Cerebellum (tissue), 4 donors: ENCODE measurements at places on chromosomes 2 and 18. TPM values are rescaled to one million over a fixed set of nuclear protein-coding genes. Genes with fewer than 3 reads are reported as not detected.
A peak's percentile ranks its signal among the peaks of the same experiment; 100 is the strongest.

DNA sequence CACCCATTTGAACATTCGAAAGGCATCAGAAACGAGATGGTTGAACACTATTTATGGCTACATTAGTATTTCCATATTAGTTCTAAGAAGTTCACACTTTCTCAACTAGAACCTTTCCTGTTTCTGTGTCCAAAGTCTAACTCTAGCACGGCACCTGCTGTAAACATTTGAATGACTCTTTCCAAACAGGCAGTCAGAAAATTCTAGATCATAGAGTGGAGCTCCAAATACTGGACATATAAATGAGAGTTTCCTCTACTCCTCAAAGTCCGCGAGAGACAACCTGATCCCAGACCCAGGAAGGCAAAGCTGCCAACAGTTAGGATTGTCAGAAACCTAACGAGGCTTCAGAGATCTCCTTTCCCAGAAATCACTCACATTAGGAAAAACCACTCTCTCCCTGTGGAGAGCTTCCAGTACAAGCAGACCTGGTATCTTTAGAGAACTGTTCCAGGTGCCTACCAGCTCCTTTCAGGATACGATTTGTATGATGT is 10.6 kb downstream of the RND3 start:
- DNase-seq = no peak

GRCh38 chr2:182758379-182758778 is 42.3 kb downstream of the DNAJC10 start:
- no peak for DNase-seq

- peak; percentile 73 for DNase-seq
Observed at GRCh38 chr2:31333527-31334183, 80.9 kb downstream of the XDH start.

DNA sequence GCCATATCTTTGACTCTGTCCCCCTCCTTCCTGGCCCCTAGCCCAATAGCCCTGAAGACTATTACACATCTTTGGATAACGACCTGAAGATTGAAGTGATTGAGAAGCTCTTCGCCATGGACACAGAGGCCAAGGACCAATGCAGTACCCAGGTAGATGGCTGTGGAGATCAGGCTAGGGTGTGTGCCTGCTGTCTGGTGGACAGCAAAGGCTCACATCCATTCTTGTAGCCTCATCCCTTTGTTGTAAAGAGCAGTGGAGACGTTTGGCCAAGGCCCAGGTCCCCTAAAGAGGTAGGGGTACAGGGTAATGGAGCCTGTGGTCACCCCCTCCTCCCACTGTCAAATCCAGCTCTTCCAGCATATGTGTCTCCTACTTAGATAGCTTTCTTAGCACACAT is 81.4 kb downstream of the EPAS1 start:
- DNase-seq = no peak

GRCh38 chr2:108637304-108637669 is 82.0 kb upstream of the RANBP2 start:
- no peak for DNase-seq

DNA sequence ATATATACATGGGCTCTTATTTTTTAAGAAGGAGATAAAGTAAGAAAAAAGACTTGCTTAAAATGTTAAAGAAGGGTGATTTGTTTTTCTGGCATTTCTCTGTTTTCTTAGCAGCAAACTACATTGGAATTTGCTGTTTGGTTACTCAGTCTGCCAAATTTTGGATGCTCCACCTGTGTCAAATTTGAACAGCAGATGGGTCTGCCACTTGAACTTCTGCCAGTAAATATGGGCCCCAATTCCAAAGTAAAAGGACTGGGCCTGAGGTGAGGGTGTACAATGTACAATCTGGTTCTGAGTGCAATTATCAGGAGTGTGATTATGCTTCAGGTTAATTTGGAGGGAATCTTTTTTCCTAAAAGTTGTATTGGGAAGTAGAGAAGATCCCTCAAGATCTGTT is 794.5 kb downstream of the DSC3 start:
- peak; percentile 2 for DNase-seq

The SNORC gene
- 4.2 TPM for total RNA-seq

The KIF1A gene
- 217 TPM for total RNA-seq

The TMEM214 gene
- 18.8 TPM for total RNA-seq

The RAD51AP2 gene
- 0.54 TPM for total RNA-seq

The TUBB8B gene
- total RNA-seq = not detected
